ENCODE measurements at places on chromosomes 1 and 21.

DNA sequence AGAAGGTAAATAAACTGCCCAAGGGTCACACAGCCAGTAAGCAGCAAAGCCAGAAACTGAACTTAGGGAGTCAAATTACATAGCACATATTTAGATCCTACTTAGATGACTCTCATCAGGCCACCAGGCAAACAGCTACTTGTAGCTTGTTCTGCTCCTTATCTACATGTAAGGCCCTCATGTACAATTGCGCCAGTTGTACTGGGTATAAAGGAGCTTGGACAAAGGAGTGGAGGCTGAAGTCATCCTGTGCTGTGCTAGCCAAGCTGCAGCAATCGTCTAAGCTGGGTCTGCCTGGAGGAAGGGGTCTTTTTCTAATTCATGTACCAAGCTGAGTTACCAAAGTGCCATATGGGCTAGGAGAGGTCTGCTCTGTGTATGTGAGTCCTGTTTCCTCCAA is 12.8 kb downstream of the ETNK2 start:
- H3K4me1 ChIP-seq, result no peaks in the 10 kb centered on the region
- H3K4me3 ChIP-seq, result no peak overlapping the region

DNA sequence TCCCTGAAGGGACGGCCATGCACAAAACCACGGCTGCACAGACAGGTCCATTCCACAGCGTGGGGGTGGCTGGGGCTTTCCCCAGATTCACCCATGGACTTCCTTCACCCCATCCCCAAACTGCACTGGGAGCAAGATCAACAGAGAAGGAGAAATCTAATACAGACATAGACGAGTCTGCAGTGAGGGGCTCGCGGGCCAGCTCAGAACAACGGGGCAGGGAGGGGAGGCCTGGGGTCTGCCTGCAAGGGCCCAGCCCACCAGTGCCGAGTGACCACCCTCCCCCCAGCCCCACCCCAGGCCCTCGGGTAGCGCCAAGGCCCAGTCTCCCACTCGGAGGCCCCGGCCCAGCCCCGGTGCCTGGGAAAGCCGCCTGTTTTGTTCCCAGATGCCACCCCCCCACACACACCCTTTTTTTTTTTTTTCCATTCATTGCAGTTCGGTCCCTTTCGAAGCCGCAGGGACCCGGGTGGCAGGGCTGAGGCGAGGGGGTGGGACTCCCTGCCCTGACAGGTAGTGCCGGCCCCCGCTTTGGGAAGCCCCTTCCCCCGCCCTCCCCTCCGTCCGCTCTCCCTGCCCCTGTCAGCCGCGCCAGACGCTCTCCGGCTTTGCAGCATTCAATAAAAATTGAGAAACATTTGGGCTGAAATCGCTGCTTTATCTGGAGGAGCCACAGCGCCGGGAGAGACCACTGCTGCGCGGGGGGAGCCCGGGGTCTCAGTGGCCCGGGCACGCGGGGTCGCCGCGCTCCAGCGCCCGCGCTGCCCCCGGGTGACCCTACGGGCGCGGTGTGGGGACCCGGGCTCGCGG is 543 bp upstream of the EPHB2 start:
- no peaks in the 10 kb centered on the region for H3K36me3 ChIP-seq
- no peak overlapping the region for H3K27ac ChIP-seq
- peaks cover 51% of the 10 kb centered on the region for H3K27me3 ChIP-seq
- DNase-seq, result no peak
- H3K4me3 ChIP-seq, result no peak overlapping the region

DNA sequence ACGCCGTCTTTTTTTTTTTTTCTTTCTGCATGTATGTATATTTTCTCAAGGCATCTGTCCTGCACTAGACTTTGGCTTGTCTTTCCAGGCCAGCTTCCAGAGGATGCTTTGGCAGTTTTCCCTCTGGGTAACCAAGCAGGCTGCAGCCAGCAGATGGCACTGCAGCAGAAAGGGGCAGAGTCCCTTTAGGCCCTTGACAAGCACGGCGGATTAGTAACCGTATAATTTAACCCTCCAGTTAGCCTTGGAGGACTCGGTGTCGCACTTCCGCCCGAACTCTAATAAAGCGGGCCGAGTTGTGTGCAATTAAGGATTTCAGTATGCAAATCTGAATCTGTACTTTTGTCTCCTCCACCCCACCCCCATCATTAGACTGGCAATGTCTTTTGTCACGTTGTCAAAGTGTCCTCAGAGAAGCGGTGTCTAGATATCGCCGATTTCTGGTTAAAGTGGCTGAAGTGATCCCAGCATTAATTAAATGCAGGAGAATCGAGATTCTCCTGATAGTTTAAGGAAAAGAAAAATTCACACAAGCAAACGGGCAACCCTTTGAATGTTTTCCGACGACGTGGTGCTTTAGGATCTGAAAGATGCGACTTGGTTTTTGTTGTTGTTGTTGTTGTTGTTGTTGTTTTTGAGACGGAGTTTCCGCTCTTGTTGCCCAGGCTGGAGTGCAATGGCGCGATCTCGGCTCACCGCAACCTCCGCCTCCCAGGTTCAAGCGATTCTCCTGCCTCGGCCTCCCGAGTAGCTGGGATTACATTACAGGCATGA is 1.1 kb upstream of the TMEM167B start:
- no peak for DNase-seq
- no peaks in the 10 kb centered on the region for H3K36me3 ChIP-seq
- no peak overlapping the region for H3K4me3 ChIP-seq
- H3K4me1 ChIP-seq, result peaks cover 14% of the 10 kb centered on the region
- peak overlapping the region; percentile 1 for H3K27ac ChIP-seq

- H3K27me3 ChIP-seq, result no peaks in the 10 kb centered on the region
- no peak for DNase-seq
- H3K36me3 ChIP-seq, result no peaks in the 10 kb centered on the region
- H3K27ac ChIP-seq, result no peak overlapping the region
- no peak overlapping the region for H3K4me3 ChIP-seq
Measured at GRCh38 chr1:159989581-159989980, 35.5 kb upstream of the SLAMF9 start.

Measured in keratinocyte (primary cell).